Esophagus squamous epithelium (tissue), 5 donors: ENCODE measurements at places on chromosomes 2 and 18.

DNA sequence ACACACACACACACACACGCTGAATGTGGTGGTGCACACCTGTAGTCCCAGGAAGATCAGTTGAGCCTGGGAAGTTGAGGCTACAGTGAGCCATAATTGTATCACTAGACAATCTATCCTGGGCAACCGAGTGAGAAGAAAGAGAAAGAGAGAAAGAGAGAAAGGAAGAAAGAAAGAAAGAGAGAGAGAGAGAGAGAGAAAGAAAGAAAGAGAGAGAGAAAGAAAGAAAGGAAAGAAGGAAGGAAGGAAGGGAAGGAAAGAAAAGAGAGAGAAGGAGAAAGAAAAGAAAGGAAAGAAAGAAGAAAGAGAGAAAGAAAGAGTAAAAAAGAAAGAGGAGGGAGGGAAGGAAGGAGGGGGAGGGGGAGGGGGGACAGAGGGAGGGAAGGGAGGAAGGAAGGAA is 150.0 kb upstream of the MAP3K20 start:
- no peak for DNase-seq

DNA sequence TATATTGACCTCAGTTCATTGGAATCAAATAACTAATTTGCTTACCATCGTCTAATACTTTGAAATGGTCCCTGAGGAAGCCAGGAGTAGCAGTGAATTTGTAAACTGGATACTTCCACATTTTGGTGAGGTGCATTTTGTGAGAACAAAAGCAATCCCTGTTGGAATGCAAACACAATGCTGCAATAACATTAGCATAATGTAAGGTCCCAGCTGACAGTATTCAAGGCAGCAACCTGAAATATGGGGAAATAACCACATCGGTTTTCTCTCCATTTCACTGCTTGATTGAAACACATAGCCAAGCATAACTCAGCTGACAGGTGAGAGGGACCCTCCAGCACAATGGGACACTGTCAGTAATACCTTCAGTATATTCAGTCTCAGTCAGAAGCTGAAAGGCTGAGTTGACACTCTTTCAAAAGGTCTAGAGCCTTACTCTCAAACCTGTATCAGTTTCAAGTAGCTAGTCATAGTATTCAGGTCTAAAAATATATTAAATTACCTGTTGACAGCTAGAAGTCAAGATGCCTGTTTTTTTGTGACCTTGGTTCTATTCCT is 1311.9 kb upstream of the NRXN1 start:
- DNase-seq = no peak

DNA sequence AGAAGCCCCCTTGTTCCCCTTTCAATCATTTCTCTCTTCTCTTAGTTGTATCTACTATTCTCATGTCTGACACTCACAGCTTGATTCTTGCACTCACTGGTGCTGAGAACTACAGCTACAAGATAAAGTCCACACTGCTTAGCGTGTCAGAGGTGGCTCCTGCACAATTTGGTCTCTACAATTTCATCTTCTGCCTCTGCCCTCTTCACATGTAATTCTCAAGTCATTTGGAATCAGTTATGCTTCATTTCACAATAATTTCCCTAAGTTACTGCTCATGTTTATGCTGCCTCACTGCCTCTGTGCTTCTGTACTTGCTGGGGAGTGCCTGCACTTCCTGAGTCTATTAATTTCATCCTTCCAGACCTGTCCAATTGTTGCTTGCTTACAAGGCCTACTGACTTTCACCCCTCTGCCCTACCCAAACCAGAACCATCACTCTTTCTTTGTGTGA is 11.6 kb upstream of the NAB1 start:
- no peak for DNase-seq

DNA sequence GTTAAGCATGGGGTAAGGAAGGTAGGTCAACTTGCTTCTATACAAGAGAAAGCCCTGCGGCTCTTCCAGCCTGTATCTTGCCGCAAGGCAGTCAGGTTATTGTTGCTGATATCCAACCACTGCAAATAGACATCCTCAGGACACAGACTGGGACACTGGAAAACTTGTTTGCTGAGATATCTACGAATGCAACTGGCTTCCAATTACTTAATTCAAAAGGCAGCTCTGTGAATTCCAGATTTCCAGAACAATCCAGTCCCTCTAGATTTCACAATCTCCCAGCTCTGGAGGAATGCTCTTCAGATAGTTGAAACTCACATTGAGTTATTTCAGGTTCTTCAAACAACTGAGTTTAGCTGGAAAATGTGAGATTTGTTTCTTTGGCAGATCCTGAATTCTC is 34.6 kb upstream of the SP9 start:
- DNase-seq = no peak

DNA sequence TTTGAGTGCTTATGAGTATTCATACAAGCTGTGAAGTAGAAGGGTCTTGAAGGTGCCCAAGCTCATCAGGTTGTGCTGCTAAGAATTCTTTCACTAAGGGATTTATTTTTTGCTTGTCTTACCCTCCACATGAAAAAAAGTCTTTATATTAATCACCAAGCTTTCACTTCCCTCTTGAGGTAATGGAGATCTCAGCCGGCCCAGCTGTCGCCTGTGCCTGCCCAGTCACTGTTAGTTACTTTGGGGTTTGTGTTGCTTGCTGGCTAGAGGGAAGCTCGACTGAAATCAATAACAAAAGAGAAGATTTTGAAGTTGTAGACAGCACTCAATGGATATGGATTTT is 21.9 kb downstream of the MC2R start:
- DNase-seq = no peak

DNA sequence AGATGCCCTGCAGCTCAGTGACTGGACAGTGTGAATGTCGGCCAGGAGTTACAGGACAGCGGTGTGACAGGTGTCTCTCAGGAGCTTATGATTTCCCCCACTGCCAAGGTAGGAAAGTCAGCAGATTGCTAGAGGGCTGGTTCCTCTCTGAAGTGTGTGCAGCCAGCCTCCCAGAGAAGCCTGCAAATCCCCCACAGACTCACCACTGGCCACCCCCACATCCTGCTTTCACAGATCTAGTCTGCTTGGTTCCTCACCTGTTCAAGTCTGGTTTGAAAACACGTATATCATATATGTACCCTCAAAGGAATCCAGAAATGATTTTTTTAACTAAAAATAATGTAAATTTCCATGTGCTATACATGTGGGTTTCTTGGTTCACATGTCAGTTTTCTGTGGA is 121.1 kb downstream of the LAMA3 start:
- DNase-seq = no peak

GRCh38 chr18:49520661-49521145 is 33.7 kb upstream of the C18orf32 start:
- no peak for DNase-seq

DNA sequence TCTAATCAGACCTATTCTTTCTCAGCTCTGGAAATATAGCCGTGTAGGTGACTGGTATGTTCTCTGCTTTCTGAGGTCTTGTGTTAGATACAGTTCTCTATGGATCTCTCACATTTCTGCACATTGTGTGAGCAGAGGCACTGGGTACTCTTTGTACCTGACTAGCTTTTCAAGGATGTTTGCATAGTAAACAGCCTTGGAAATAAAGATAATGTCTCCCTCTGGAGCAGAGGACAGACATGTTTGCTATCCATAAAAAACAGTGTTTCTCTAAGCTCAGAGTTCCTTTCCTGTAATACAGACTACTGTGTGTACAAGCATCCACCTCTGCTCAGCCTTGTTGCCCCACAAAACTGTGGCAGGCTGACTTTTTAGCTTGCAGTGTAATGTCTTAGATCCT is 279.2 kb downstream of the CTNNA2 start:
- DNase-seq = no peak

DNA sequence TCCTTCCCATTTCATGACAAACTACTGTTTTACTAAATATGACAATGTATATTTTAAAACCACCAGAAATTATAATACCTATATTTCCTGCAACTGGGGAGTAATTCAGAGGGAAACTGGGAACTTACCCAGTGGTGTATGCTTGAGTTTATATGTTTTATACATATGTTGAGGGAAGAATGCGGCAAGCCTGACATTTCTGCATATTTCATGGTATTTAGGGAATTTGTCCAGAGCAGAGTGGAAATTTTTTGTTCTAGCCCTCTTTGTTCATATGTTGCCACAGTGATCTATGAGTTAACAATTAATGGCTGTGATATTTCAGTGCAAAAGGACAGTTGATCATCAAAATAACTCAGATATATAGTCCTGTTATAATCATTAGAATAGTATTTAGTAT is 230.8 kb upstream of the VWC2L start:
- no peak for DNase-seq

- DNase-seq = no peak
These were observed 85.7 kb downstream of the SEMA4F start for GRCh38 chr2:74739733-74740241.

DNA sequence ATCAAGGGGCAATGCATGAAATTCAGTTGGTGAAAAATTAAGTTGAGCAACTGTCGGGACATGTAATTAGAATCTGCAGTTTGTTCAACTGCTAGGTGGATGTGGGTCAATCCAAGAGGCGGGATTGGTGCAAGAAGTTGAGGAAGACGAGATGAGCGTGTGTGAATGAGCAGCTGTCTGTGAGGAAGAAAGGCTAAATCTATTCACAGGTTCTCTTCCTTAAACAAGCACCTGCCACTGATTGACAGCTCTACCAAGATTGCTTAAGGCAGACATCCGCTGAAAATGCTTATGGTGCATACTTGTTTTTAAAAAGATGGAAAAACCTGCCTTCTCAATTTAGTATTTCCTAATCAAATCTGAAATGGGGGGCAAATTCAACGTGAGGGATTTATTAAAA is 323.4 kb upstream of the THUMPD2 start:
- no peak for DNase-seq

DNA sequence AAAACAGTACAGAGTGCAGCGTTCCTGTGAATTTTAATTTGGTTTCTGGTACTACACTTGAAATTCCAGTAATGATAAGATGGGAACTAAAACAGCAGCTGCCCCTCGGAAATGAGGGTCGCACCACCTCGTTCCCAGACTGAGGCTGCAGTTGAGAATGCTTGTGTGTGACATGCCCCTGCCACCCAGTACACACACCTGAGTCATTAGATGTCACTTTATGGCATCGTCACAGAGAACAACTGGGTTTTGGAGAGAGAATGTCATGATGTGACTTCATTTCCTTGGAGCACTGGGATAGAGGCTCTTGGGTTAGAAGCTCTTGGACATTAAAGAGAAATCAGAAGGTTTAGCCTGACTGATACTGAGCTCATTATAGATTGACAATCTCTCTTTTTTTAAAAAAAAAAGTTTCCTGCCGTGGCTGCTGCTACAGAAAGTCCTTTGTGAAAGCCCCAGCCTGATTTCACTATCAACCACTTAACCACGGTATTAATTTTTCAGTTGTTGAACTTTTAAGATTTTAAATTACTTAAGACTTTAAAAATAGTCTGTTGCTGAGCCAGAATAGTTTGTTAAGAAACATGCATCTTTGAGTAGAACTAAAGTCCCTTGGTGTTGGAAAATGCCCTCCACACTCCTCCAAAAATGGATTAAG is 24.5 kb downstream of the BCL2L11 start:
- no peak for DNase-seq

DNA sequence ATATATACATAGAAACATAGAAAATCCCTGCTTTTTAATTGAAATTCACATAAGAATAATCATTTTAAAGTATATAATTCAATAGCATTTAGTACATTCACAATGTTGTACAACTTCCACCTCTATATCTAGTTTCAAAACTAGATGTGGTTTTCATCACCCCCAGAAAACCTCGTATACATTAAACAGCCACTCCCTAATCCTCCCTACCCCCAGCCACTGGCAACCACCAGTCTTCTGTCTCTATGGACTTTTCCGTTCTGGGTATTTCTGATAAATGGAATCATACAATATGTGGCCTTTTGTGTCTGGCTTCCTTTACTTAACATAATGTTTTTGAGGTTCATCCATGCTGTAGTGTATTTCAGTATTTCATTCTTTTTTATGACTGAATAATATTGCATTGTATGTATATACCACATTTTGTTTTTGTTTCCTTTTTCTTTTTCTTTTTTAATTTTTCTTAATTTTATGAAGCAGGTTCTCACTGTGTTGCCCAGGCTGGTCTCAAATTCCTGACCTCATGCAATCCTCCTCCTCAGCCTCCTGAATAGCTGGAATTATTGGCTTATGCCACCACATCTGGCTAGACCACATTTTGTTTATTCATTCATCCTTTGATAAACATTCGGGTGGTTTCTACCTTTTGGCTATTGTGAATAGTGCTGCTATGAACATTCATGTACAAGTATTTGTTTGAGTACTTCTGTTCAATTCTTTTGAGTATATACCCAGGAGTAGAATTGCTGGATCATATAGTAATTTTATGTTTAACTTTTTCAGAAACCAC is 50.6 kb upstream of the RNF152 start:
- no peak for DNase-seq

GRCh38 chr2:174846218-174846617 is 81.9 kb upstream of the CHRNA1 start:
- no peak for DNase-seq

- DNase-seq = no peak
These were observed 57.2 kb downstream of the INPP4A start for GRCh38 chr2:98501876-98502275.

DNA sequence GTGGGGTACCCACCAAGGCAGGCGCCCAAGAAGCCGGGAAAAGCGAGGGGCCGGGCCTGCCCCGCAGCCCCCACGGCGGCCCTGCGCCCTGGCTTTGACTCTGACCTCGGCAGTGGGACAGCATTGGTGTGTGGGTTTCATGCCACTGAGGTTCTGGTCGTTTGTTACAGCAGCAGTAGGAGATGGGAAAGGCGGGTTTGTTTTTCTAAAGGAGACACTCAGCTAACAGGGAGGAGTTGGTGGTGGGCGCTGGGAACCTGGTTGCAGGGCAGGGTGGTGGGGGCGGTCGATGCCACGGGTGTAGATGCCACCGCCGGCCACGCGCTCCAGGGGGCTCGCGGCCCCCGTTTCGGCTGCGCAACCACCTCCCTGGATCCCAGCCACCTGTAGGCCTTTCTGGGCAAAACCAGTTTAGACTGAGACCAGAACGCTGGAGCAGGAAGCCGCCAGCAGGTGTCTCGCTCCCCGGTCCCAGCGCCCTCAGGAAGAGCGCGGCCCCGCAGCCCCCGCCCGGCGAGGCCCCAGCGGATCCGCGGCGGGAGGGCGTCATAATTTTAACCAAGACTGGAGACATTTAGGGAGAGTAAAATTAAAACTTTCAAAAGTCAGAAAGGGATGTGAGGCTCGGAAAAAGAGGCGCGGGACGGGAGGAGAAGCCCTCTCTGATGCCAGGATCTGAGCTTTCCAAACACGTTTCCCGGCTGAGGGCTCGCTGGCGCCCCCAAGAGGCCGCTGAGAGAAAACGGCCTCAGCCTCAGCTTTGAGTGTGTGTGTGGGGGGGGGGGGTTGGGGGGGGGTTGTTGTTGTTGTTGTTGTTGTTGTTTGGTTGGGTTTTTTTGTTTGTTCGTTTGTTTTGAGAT is 17.4 kb downstream of the CIDEA start:
- no peak for DNase-seq
